ENCODE measurements at places on chromosomes 3 and 15.

- DNase-seq, result no peak
These were observed 27.9 kb upstream of the FAM174B start for GRCh38 chr15:92683511-92683834.

GRCh38 chr15:25508369-25509002, 69.7 kb upstream of the UBE3A start:
- peak; percentile 10 for DNase-seq

- DNase-seq, result peak; percentile 67
These were observed 7.9 kb downstream of the CCDC71 start for GRCh38 chr3:49158103-49158709.

DNA sequence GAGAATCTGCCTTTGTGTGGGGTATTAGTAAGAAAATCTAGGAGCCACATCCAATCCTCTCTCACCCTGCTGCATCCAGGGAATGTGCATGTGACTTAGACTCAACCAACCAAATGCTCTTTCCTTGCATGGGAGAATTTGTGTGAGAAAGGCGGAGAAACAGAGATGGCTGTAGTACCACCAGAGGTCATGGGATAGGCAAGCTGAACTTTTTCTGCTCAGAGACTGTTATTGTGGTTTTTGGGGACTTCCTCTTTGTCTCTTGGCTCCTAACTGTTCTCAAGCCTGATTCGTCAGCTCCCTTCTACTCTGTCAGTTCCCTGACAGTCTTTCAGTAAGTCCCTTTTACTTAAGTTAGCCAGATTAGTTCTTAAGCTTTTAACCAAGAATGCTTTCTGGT, 2.6 kb upstream of the ZSCAN2 start:
- peak; percentile 71 for DNase-seq

DNA sequence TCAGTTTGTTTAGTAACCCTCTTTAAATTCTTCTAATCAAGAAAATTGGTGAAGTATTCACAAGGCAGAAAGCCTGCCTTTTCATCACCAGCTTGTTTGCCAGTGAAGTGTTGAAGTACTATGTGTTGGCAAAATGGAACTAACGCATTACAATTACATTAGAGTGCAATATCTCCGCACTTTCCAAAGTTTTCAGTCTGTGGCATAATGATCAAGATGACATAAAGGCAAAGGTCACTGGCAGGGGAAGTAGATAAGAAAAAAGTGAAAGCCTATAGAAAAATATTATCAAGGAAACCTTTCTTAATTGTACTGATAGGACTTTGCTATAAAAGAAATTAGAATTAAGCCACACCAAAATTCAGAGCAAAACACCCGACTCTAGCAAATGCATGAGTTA, 25.0 kb upstream of the TM4SF1 start:
- no peak for DNase-seq

- no peak for DNase-seq
These were observed 66.1 kb upstream of the SPRED1 start for GRCh38 chr15:38186507-38186906.

DNA sequence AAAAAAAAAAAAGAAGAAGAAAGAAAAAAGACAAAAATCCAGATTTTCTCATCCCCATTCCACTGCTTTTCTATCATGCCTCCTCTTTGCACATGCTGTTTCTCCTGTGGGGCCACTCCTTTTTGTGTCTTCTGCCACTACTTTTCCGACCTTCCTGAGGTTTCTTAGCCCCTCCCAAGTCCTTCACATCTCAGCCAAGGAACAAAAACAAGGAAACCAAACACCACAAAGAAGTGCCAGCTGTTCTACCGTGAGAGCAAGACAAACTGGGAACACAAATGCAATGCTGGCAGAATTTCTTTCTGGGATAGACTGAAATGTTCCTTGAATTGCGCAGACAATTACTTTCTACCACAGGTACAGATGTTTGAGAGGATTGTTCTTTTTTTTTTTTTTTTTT, 83.2 kb downstream of the MB21D2 start:
- no peak for DNase-seq

DNA sequence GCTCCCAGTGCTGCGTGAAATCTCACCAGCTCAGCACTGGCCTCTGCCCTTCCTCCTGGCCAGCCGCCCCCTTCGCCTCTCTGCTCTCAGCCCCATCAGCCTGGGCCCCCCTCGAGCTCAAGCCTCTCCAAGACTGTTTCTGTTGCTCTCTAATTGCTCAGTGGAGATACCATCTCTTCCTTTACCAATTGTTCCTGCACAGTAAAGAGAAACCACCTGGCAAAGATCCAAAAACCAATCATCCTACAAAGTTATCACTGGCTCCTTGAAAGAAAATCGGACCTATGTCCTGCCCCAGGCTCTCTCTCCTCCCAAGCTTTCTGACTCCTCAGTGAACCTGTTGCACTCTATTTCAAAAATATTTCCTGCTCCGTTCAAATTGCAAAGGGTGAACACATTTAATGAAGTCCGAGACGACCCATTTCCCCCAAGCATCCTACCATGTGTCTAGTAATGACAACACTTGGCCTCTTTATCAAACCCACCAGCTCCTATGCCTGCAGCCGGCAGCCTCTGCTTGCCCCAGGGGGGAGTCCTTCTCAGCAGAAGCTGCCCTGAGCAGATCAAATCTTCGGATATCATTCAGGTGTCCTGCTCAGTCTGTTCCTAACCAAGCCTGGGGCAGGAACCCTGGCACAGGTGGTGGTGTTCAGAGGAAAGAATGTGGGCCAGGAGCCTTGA, 53.7 kb upstream of the FAM174B start:
- no peak for DNase-seq

- no peak for DNase-seq
These were observed 5.0 kb upstream of the UACA start for GRCh38 chr15:70768257-70768883.

- no peak for DNase-seq
These were observed 22.6 kb upstream of the RBP1 start for GRCh38 chr3:139561959-139562676.

DNA sequence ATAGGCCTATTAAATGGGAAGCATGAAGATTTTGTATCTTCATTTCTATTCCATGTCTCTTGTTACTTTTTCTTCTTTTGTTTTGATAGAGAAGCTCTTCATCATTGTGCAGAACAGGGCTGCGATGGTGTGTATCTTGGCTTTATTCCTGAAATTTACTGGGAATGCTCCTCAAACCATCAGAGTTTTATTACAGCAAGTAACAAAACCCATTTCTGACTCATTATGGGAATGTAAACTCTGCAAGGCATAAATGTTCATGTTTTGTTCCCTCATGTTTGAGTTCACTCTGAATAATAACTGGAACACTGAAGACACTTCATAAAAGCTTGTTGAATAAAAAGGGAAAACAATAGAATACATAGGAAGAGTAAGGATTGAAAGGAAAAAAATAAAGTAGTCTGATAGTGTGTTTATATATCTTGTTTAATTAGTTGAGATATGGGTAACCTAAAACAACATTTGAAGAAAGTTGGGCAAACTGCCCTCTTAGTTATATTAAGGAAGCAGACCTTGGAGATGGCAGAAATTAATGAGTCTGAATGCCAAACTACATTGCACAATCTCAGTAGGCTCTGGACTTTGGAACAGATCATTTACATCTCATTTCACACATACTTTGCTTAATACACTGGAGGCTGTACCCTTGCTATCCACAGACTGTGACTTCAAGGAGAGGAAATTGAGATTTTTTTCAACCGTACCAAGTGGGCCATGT, 521.5 kb downstream of the GRM7 start:
- no peak for DNase-seq

- no peak for DNase-seq
These were observed 83.0 kb downstream of the VGLL4 start for GRCh38 chr3:11560746-11561145.

DNA sequence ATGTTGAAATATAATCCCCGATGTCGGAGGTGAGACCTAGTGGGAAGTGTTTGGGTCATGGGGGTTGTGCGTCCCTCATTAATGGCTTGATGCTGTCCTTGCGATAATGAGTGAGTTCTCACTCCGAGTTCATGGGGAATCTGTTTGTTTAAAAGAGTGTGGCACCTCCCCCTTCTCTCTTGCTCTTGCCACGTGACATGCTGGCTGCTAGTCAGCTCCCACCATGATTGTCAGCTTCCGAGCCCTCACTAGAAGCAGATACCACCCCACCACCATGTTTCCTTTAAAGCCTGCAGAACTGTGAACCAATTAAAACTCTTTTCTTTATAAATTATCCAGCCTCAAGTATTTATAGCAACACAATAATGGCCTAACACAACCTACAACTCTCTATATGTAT, 166.3 kb upstream of the MBNL1 start:
- DNase-seq, result no peak

GRCh38 chr3:102619361-102619760, 184.5 kb downstream of the ZPLD1 start:
- no peak for DNase-seq

- no peak for DNase-seq
These were observed 242.2 kb upstream of the ZPLD1 start for GRCh38 chr3:102192575-102192974.

DNA sequence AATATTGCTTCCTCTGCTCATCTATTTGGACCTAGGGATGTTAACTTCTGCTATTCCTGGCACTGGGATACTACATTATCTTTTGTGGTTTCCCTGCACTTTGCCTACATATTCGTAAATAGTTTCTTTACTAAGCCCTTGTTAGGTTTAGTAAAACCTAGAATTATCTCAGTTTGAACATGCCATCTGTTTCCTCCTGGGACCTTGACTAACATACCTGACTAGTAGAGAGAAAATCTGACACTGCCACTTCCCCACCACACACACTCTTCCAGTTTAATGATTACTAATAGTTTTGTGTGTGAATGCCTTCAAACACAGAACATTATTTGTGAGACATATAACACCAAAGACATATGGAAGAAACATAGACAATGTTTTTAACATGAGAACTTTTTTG, 28.2 kb upstream of the SOX2 start:
- DNase-seq, result no peak
